Renal cortical epithelial cell (primary cell): ENCODE measurements at places on chromosomes 11 and 22.

- peak; percentile 20 for DNase-seq
Measured at GRCh38 chr22:41003066-41003465, 51.9 kb downstream of the RBX1 start.

GRCh38 chr22:38733329-38733723, 22.5 kb downstream of the SUN2 start:
- no peak for DNase-seq

- no peak for DNase-seq
Measured at GRCh38 chr11:534396-535209, 773 bp downstream of the HRAS start.

DNA sequence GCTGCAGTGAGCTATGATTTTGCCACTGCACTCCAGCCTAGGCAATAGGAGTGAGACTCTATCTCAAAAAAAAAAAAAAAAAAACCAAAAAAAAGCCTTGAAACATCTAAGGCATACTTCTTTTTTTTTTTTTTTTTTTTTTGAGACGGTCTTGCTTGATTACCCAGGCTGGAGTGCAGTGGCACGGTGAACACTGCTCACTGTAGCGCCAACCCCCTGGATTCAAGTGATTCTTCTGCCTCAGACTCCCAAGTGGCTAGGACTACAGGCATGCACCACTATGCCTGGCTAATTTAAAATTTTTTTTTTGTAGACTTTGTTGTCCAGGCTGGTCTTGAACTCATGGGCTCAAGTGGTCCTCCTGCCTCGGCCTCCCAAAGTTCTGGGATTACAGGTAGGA, 19.5 kb downstream of the ARFGAP3 start:
- no peak for DNase-seq

- no peak for DNase-seq
Measured at GRCh38 chr22:19412923-19413322, 18.6 kb downstream of the HIRA start.

DNA sequence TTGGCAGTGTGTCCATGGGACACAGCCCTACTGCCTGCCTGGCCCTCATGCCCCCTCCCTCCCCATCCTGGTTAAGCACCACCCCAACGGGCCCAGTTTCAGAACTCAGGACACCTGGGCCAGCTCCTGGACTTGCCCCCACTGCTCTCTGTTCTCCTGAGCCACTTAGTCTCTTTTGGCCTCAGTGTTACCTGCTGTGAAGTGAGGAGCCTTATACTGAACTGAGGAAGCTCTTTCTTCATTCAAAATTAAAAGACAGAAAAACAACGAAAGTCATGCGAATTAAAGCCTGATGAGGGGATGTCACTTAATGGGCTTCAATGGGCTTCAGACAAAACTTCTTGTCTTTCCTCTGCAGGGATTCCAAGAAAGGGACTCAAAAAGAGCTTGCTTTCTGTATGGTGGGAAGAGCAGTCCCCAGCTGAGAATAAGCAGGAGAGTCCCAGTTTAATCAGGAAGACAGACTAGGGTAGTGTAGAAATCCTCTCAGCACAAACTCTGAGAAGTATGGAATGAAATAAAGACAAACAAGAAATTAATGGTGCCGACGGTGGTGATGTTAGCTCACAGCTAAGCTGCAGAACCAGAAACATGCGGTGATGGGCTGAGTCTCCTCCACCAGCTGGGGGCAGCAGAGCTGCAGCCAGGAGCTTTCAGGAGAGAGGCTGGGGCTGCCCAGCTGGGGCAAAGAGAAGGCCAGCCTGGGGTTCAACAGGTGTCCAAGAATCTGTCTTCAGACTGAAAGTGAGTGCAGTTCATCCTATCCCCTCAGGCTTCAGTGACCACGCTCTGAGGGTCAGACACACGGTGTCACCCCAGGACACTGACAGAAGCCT, 101.0 kb downstream of the GGTLC2 start:
- DNase-seq, result peak; percentile 32
